ENCODE measurements at places on chromosomes 13 and 19. TPM values are rescaled to one million over a fixed set of nuclear protein-coding genes. Genes with fewer than 3 reads are reported as not detected.

- DNase-seq: no peak
These were observed 37.6 kb downstream of the ACTN4 start for GRCh38 chr19:38684862-38685665.

ATP8A2 gene
- total RNA-seq: 0.51 TPM

GRCh38 chr13:34124666-34125306 lies 306.8 kb downstream of the RFC3 start:
- no peak for DNase-seq

DNA sequence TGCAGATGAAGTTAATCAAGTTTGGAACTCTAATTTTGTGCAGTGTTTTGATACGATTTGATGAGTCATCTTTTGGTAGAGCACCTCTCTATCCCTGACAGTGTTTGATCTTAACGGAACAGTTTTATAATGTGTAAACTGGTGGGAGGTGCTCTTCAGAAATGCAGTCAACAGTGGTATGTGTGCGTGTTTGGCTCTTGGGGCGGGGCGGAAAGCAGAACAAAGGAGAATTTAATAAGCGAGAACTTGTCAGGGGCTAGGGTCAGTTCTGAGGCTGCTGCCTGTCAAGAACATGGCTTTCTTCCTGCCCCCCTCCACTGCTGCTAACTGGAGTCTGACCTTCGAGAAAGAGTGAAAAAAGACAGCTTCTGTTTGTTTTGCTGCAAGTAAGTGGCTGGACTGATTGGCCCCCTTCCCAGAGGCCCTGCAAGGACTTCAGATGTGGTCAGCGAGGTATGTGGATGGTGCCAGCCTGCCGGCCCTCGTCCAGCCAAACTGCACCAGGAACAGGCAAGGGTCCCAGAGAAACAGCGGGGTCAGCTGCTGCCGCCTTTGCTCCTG lies 40.8 kb downstream of the BBC3 start:
- peak; percentile 27 for DNase-seq

PLK5 gene
- total RNA-seq: not detected

GRCh38 chr13:30289533-30289932 lies 17.8 kb downstream of the KATNAL1 start:
- no peak for DNase-seq

DNA sequence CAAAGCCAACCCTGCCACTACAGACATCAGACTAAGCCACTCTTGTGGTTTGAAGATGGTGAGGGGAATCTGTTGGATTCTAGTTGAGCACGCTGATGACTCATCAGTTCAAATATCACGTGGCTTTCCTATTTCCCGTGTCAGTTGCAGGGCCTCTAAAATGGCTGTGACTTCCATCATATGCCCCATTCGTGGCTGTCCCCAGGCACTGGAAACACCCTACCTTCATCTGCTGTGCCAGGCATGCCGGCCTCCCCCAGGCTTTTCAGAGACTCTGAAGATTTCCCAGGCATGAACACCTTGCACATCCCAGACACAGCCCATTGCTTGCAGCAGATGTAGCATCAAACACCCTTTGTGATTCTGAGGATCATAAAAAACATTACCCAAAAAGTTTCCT lies 659.9 kb downstream of the UQCRFS1 start:
- no peak for DNase-seq

- no peak for DNase-seq
These were observed 23.8 kb upstream of the C13orf42 start for GRCh38 chr13:51134763-51135365.

- no peak for DNase-seq
These were observed 40.9 kb downstream of the ATP7B start for GRCh38 chr13:51970349-51970748.

NLRP4 gene
- total RNA-seq: not detected

NKPD1 gene
- 0.16 TPM for total RNA-seq

- no peak for DNase-seq
These were observed 2.3 kb downstream of the TRAPPC6A start for GRCh38 chr19:45175515-45176345.

DNA sequence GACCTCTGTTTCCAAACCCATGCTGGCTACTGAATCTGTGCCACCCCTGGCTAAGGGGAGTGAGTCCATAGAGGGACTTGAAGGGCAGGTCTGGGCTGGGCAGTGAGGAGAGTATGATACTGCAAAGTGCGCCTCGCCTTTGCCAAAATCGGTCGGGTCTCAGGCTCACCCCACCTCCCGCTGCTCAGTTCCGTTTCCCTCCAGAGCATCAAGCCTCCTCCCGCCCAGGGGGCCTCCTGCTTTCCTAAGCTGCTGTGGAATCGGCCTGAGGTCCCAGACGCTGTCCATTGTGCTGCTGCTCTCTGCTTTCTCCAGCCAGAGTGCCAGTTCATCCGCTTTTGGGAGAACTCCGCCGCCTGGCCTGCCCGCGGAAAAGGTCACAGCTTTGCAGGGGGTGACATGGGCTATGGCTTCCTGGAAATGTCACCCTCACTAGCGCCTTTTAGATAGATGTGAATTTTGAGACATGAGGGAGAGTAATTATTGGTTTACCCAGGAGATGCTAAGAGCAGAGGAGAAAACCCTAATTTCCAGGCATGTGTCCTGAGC lies 1418.4 kb downstream of the UQCRFS1 start:
- no peak for DNase-seq

DNA sequence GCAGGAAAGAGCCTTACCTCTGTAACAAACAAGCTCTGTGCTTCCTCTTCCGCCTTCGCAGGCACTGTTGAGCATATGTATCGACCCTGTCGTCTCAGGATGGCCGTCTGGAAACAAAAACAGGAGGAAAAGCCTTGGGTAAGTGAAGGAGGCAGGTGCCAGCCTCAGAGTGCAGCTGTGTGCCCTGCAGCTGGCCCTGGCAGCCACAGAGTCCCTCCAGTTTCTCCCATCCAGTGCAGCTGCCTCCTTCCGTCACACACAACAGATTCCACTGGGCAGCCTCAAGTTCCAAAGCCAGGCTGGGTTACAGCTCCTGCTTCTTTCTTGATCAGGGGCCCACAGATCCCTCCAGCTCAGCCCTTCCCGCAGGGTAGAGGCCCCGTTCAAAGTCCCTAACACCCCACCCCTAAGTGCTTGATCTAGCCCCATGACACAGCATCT lies 47.7 kb downstream of the DOCK9 start:
- DNase-seq: no peak

- no peak for DNase-seq
These were observed 23.5 kb downstream of the COL5A3 start for GRCh38 chr19:9986787-9987281.

DNA sequence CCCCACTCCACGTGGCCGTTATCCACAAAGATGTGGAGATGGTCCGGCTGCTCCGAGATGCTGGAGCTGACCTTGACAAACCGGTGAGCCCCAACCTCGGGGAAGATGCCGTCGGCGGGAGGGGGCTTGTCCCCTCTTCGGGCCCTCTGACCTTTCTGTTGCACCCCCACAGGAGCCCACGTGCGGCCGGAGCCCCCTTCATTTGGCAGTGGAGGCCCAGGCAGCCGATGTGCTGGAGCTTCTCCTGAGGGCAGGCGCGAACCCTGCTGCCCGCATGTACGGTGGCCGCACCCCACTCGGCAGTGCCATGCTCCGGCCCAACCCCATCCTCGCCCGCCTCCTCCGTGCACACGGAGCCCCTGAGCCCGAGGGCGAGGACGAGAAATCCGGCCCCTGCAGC lies 4.8 kb downstream of the CCER2 start:
- no peak for DNase-seq

DNA sequence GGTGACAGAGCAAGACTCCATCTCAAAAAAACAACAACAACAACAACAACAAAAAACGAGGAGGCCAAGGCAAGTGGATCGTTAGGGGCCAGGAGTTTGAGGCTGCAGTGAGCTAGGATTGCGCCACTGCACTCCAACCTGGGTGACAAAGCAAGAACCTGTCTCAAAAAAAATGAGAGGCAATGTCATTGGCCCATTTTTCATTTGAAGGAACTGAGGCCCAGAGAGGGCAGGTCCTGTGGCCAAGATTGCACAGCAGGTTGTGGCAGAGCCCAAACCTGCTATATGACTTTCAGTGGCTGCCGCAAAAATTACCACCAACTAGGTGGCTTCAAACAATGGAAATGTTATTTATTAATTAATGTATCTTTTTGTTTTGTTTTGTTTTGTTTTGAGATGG lies 5.5 kb downstream of the PIK3R2 start:
- no peak for DNase-seq

DNA sequence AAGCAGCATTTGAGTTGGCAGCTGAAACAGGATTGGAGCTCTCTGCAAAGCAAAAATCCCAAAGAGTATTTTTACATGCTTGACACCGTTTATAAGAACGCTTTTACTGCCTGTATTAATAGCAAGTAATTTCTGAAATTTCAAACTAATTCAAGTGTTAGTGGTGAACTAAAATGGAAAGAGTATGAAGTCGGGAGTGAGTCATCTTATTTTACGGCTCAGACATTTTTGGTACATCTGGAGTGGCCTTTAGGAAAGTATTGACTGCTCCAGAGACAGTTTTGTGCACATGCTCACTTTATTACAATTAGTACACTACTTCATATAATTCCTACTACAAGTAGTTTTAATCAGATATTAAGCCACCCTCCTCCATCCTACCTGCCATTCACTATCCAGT lies 167.4 kb downstream of the SLITRK6 start:
- DNase-seq: no peak

PLIN4 gene
- not detected for total RNA-seq

GRCh38 chr19:29315556-29316190 lies 102.7 kb upstream of the UQCRFS1 start:
- no peak for DNase-seq

GRCh38 chr13:80361883-80362327 lies 21.0 kb upstream of the SPRY2 start:
- no peak for DNase-seq

DNA sequence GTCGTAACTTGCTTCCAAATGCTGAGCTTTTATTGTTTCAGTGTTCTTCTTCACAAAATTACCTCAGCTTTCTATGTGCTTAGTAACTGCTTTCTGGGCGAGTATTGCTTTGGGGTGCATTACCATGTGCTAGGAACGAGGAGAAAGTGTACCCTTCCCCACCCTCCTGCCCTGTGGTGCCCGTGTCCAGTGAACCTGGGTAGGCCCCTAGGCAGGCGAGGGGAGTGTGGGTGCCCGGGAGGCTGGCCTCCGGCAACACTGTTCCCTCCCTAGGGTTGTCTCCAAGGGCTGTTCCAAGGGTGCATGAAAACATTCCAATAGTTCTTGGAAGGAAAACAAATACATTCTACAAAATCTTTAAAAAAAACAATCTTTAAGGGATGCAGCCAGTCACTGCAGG lies 216.5 kb upstream of the SOX1 start:
- no peak for DNase-seq

DNA sequence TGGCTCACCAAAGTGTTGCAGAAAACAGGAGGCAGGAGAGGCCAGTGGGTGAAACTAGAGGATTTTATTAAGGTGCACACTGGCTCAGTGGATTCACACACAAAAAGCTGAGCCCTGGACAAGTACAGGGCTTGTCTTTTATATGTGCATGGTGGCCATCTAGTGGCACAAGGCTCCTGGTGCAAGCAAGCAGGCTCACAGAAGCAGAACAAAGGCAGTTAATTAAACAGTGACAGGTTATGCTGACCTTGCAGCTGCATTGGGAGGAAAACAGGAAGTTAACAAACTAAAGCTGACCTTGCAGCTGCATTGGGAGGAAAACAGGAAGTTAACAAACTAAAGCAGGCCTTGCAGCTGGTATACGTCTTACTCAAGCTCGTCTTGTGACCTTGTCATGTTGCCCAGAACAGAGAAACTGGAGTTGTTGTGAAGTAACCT lies 65.3 kb upstream of the ZNF681 start:
- no peak for DNase-seq

ZNF570 gene
- 2.8 TPM for total RNA-seq

C13orf42 gene
- total RNA-seq: not detected

- no peak for DNase-seq
These were observed 19.5 kb upstream of the SPRY2 start for GRCh38 chr13:80360453-80360800.

DNA sequence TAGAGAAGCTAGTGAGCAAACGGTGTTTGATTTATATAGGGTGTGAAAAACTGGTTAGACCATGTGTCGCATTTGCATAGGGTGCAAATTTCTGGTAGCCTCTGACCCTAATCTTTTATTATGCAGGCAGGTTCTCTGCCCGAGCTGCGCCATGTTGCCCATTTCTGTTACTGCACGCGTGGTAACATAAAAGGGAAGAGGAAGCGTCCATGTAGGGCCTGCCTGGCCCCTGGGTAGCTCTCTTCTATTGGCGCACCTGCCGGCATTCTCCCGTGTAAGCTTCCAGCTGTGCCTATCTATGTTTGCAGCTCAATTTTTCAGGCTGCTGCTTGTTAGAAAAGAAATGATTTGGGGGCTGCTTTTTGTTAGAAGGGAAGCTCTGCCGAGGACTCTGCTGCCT lies 14.0 kb upstream of the CD70 start:
- DNase-seq: no peak

S1PR4 gene
- total RNA-seq: 45.3 TPM

- peak; percentile 5 for DNase-seq
These were observed 539 bp upstream of the ZNF667 start for GRCh38 chr19:56477429-56478338.

UPK1A gene
- total RNA-seq: 0.51 TPM

- no peak for DNase-seq
These were observed 197.1 kb downstream of the NDFIP2 start for GRCh38 chr13:79678100-79678499.

GRCh38 chr19:30341611-30342201 lies 30.5 kb upstream of the ZNF536 start:
- DNase-seq: no peak

GRCh38 chr19:42538841-42539709 lies 10.8 kb upstream of the CEACAM1 start:
- DNase-seq: no peak

IGFL1 gene
- not detected for total RNA-seq

- no peak for DNase-seq
These were observed 20.4 kb upstream of the NANOS3 start for GRCh38 chr19:13856497-13856896.

DNA sequence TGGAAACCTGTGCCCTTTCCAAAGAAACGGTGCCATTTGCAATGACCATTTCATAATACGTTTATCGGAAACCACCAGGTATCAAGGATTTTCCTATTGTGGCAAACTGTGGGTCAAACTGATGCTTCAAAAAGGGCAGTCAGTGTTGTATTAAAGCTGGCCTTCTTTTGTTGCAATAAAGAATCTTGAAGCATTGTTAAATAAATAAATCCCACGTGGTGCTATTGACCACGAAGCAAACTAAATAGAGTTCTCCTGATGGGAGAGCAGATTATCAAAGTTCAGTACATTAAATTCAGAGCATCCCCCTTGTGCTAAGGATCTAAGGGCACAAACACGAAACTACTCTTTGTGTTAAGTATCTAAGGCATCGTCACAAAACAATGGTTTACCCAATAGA lies 545.9 kb upstream of the MIR17HG start:
- no peak for DNase-seq

All from activated T-helper 1 cell treated with anti-CD3 and anti-CD28 coated beads, Interleukin-12 subunit alpha, Interleukin-12 subunit beta, Interleukin-2, Interleukin-4 antibody, amounts not matched to agents 30 ng/mL and 10 ng/mL and 1 ng/mL, durations not matched to agents 14 hours and 24 hours and 36 hours (primary cell).